ENCODE measurements at places on chromosomes 5 and 9.
A peak's percentile ranks its signal among the peaks of the same experiment; 100 is the strongest.

- DNase-seq, result no peak
Observed at GRCh38 chr5:81782811-81783210, 31.9 kb upstream of the SSBP2 start.

- DNase-seq, result peak; percentile 45
Observed at GRCh38 chr9:36470643-36471290, 70.7 kb upstream of the RNF38 start.

DNA sequence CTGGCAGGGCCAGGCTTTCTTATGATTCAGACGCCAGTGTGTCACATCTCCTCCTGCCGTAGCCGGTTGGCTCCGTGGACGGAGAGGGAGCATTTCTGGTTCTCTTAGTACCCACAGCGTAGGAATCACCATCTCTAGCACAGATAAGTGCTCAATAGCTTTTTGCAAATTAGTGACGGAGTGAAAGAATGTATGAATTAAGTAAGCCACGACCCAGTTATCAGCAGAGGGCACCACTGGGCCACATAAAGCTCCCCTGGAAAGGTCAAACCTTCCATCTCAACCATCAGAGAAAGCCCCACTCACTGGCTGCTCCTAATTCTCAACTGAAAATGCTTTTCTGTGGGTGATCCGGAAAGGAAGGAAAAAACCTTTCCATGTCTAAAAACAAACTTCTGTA lies 317.0 kb upstream of the ADCY2 start:
- DNase-seq, result no peak

DNA sequence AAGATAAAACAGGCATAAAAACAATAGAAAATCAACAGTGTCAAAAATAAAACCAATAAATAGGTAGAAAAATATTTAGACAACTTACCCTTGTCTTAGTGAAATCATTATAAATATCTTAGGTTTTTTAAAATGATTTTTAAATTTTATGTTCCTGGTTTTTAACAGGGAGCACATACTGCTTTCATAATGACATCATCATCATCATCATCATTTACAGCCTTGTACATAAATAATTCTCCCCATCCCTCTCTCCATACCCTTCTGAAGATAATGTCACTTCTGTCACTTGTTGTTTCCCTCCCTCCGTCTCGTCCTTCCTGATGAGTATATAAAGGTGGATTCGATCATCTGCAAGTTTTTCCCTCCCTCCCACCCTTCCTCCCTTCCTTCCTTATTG lies 56.6 kb downstream of the CDH9 start:
- no peak for DNase-seq

DNA sequence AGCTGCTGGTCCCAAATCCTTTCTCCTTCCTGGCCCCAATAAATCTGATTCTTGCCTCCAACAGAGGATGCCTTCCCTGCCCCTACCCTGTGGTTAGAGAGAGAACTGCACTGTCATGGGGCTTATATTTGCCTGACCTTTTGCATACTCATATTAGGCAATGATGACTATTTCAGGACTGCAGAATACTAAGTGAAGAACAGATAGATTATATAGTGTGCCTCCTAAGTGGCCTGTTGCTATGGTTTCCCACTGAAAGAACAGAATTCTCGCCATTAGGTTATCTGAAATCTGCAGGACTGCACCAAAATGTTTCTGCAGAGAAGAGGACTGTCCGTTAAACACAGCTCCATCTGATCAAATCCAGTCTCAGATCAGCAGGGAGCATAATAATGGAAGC lies 87.3 kb upstream of the CCNG1 start:
- no peak for DNase-seq

DNA sequence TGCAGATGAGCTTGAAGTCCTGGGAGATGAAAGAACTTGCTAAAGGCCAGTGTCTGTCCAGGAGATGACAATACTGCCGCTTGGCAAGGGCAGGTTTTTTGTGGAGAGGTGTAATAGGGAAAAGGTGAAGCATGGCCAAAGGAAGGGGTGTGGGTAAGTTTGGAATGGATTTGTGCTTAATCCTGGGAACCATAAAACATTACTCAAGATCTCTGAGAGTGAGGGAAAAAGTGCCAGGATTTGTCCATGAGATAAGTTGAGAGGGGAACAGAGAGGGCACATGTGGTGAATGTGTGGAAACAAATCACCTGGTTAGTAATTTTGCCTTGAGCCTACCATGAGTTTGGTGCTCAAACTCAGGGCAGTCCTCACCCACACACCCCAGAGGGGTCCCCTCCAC lies 108.8 kb upstream of the CD180 start:
- no peak for DNase-seq

DNA sequence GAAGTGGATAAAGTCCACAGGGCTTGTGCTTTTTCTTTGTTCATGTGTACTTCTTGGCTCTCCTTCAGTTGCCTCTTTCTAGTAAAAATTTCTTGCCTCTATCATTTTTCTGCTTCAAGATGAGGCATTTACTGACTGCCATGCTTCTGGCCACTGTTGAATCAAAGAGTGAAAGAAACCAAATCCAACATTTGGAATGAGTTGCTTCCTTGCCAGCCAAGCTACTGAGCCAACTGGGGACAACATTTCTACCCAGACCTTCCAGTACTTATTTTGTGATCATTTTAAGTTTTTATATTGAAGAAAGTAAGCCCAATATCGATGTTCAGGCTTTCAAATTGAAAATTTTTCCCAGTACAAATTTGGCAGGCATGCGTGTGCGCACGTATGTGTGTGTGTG lies 73.2 kb downstream of the SNCAIP start:
- no peak for DNase-seq

DNA sequence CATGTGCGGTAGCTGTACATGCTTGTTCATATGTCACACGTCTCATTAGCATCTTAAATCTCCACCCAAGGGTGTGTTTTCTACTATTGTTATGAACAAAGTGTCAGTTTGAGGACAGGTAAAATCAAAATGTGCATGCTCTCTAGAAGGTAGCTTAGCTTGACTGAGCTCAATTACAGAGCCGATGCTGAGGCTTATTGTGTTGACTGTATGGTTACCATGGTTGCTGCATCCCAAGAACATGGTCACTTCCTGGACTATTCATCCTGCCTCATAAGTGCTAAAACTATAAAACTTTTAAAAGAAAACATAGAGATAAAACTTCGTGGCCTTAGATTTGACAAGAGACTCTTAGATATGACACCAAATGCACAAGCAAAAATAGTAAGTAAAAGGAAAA lies 426.1 kb upstream of the CTNND2 start:
- DNase-seq, result no peak

GRCh38 chr5:96663608-96664007 lies 1.4 kb downstream of the CAST start:
- DNase-seq, result no peak

DNA sequence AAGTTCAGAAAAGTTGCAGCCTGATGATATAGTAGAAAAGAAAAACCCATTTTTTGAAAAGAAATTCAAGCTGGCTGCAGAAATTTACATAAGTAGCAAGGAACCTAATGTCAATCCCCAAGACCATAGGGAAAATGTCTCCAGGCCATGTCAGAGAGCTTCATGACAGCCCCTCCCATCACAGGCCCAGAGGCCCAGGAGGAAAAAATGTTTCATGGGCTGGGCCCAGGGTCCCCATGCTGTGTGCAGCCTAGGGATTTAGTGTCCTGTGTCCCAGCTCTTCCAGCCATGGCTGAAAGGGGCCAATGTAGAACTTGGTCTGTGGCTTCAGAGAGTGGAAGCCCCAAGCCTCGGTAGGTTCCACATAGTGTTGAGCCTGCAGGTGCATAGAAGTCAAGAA lies 220.3 kb downstream of the CSNK1G3 start:
- no peak for DNase-seq

- no peak for DNase-seq
Observed at GRCh38 chr5:181215997-181216989, 6.8 kb upstream of the TRIM41 start.

- DNase-seq, result no peak
Observed at GRCh38 chr9:121331549-121331948, 38.5 kb downstream of the STOM start.

DNA sequence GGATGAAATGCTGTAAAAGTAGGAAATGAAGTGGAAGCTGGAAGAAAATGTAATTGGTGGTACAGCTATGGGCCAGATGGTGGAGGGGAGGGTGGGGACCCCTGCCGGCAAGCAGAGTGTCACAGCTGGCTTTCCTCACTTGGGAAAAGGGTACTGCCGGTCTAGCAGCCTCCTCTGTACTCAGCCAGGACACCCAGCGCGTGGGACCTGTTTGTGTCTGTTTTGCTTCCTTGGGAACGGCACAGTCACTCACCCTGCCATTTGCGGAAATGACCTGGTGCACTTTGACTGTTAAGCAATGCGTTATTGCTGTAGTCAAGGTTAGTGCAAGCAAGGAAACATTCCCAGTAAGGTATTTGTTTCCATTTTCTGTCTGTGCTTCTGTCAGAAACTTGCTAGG lies 10.1 kb downstream of the TMEM252 start:
- no peak for DNase-seq

- no peak for DNase-seq
Observed at GRCh38 chr9:14304259-14304658, 9.7 kb downstream of the NFIB start.

- DNase-seq, result peak; percentile 30
Observed at GRCh38 chr5:139787257-139787567, 8.4 kb upstream of the PSD2 start.

DNA sequence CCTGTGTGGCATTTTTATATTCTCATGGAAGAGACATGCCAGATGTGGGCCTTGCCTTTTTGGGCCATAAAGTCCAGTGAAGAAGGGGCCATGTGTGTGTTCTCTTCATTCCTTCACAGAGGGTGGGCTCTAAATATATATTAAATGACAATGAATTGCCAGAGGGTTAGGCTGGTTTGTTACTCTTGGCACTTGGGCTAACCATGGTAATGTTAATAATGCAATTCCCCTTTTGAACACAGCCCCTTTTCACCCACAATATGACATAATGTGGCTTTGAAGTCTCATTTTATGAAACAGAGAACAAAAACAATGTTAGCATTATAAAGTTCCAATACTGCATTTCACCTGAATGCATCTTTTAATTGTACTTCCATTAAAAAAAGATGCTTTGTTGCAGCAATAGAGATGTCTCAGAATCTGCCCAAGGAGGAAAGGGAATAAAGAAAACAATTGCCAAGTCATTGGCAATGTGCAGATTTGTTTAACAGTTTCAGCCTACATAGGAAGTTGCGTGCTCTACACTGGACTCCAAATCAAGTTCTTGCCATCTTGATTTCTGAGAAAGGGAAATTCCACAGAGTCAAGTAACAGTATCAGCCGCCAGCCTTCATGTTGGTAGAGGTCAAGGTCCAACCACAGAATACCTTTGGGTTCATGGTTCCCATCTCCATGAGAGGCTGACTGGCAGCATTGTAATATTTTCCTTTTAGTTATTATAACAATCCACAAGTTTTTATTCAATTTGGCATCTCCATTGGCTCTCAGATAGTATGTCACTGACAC lies 141.9 kb downstream of the SLC12A2 start:
- no peak for DNase-seq

GRCh38 chr5:78569441-78569840 lies 79.1 kb downstream of the LHFPL2 start:
- DNase-seq, result no peak

Measured in memory B cell (primary cell).